GM12891 (cell line): ENCODE measurements at places on chromosomes 2 and 18.

GRCh38 chr2:145914716-145915115, 1394.8 kb upstream of the ZEB2 start:
- DNase-seq: no peak

DNA sequence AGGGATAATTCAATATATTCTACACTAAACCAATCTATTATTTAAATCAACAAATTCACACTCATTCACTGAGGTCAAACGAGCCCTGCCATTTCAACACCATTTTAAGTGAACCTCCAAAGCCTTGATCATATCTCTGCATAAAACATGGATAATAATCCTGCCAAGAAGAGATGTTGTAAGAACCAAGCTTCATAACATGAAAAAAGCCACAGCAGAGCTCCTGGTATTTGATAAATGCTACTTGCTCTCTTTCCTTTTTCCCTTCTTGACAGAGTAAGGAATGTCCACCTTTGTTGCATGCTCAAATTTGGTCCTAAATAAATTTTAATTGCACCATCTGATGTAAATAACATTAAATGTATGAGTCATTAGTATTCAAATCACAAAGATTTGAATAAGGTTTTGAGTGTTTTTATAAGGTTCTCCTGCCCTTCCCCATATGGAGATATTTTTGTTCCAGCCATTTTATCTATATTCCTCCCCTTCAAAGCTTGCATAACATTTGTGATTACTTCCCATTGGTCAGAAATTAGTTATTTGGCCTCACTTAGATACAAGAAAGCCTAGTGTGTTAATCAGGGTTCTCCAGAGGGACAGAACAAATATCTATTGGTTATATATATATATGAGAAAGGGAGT, 318.8 kb downstream of the RND3 start:
- no peak for DNase-seq

DNA sequence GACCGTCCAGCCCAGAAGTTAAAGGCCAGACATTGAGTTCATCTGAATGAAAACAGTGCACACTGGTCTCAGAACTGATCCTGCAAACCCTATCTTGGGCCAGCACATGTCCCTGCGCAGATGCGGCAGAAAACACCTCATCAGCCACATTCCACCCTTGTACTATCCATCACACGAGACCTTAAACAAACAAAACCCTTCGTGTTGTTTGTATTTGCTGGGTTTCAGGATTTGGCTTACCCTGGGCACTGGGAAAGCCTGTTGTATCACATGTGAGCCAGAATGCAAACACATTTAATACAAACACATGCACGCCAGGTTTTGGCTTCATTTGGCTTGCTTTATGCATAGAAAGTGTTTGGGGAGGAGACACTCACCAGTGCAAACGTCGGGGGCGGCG, 12.5 kb downstream of the WIPF1 start:
- DNase-seq: no peak

DNA sequence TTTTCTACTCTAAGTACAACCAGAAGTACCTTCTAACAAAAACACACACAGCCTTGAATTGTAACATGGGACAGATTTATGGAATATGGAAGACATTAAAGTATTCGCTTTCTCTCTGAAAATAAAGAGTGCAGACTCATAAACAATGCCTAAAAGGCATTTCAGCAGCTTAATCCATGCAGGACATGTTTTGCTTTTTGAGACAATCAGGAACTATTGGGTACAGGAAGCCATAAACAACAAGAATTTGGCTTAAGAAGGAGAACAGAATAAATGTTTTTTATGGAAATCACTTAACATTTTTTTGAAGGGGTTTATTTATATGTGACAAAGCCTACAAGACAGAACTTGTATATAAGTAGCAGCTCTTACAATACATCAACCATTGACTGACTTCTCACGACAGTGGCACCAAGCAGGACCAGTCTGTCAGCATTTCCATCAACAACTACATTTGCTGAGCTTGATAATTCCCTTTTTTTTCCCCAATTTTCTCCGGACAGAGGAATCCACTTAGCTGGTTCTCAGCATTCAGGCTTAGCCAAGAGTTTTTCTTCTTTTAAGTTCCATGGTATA, 140.1 kb downstream of the EXOC6B start:
- no peak for DNase-seq

GRCh38 chr2:239339726-239340601, 60.9 kb downstream of the HDAC4 start:
- peak; percentile 56 for DNase-seq

- DNase-seq: no peak
Observed at GRCh38 chr18:79420033-79420745, 24.5 kb downstream of the NFATC1 start.

GRCh38 chr18:45565280-45565970, 49.9 kb upstream of the SLC14A2 start:
- no peak for DNase-seq

- no peak for DNase-seq
Observed at GRCh38 chr18:45548614-45549013, 66.7 kb upstream of the SLC14A2 start.

GRCh38 chr2:217058791-217059755, 199.2 kb upstream of the TNP1 start:
- no peak for DNase-seq

GRCh38 chr2:213251618-213252017, 32.6 kb upstream of the SPAG16 start:
- peak; percentile 10 for DNase-seq

- DNase-seq: no peak
Observed at GRCh38 chr2:70203086-70203485, 12.3 kb upstream of the C2orf42 start.

- no peak for DNase-seq
Observed at GRCh38 chr2:16172324-16173175, 232.2 kb downstream of the MYCN start.

- DNase-seq: no peak
Observed at GRCh38 chr18:30588673-30589164, 453.8 kb downstream of the DSC3 start.

DNA sequence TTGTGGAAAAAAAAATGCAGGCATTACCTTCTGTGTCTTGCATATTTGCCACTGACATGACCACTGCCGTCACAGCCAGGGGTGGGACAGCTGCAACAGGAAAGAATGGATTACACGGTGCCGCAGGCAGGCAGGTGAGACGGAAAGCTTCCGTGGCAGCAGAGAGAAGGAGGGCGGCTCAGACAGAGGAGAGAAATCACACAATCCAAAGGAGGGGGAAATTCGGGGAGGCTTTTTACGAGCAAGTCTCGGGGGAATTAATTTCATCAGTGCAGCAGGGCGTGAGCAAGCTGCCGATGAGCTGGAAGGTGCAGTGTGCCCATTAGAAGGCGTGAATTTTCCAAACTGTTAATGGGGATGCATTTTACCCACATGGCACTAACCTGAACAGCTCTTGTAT, 234.8 kb upstream of the PXDN start:
- no peak for DNase-seq

GRCh38 chr18:46663539-46663938, 6.5 kb upstream of the LOXHD1 start:
- no peak for DNase-seq

- DNase-seq: no peak
Observed at GRCh38 chr2:114548151-114548550, 105.7 kb downstream of the DPP10 start.

DNA sequence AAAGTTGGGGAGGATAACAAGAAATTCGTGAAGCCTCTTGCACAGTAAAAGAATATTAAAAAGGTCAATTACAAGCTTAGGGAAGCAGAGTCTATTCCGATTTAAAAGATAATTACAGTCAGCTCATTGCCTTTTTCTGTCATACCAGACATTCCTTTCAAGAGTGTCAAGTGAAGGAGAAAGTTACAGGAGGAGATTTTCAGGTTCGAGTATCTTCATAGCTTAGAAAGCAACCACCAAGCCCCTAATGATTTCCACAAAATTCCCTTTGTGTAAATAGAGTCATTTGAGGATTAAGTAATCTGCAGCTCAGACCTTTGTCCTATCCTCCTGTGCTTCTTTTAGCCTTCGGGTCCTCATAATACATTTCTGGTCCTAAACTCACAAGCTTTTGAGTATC, 414.9 kb downstream of the CDH2 start:
- DNase-seq: no peak

- no peak for DNase-seq
Observed at GRCh38 chr2:226835420-226835795, 446 bp upstream of the RHBDD1 start.

DNA sequence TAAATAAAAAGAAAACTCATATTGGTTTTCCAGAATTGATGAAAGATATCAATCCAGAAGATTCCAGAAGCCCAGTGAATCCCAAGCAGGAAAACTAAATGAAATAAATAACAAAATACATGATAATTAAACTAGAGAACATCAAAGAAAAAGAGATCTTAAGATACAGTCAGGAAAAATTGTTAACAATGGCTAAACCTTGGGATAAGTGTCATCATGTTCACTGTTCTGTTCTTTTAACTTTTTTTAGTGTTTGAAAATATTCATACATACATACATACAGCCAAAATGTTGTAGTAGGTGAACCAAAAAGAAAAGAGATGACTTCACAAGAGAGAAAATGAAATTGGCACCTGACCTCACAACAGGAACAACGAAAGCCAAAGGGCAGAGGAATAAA, 72.2 kb upstream of the MYCN start:
- DNase-seq: no peak

DNA sequence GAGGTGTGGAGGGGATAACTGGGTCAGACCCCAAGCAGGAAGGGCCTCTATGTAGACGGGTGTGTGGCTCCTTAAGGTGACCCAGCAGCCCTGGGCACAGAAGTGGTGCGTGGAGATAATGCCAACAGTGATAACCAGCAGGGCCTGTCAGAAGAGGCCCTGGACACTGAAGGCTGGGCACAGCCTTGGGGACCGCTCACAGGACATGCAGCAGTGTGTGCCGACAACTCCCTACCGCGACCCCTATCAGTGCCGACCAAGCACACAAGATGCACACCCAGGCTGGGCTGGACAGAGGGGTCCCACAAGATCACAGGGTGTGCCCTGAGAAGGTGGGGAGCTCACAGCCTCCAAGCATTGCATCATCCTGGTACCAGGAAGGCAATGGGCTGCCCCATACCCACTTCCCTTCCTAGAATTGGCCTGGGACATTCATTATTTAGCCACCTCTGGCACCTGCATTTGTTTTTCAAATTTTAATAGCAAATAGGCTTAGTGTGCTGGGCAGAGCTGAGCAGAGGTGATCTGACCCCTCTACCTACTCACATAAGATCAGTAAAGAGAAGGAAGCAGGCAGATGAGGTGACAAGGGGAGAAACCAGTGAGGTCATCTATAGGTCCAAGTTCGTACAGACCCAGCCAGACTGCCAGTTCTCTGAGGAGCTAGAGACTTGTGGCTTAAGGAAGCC, 55.2 kb downstream of the BCL11A start:
- DNase-seq: no peak

- no peak for DNase-seq
Observed at GRCh38 chr18:45689396-45689795, 34.6 kb upstream of the SLC14A1 start.

- DNase-seq: no peak
Observed at GRCh38 chr2:66577321-66578053, 142.6 kb downstream of the MEIS1 start.

DNA sequence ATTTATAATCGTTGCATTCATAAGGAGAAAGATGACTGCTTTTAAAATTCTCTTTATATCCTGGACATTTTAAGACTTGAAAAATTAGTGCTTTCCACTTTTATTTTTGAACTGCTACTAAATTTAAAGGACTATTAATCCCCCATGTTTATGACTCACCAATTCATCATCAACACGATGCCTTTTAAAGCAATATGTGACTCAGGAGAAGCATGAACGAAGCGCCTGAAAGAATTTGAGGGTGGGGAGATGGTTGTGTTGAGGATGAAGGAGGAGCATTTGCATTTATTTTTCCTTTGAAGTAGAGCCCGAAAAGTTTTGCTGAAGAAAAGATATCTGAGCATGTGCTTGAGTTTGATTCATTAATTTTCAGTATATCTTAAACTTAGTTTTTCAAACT, 192.2 kb upstream of the LRRTM1 start:
- DNase-seq: no peak

GRCh38 chr2:29123617-29124349, 8.6 kb downstream of the CLIP4 start:
- DNase-seq: no peak

DNA sequence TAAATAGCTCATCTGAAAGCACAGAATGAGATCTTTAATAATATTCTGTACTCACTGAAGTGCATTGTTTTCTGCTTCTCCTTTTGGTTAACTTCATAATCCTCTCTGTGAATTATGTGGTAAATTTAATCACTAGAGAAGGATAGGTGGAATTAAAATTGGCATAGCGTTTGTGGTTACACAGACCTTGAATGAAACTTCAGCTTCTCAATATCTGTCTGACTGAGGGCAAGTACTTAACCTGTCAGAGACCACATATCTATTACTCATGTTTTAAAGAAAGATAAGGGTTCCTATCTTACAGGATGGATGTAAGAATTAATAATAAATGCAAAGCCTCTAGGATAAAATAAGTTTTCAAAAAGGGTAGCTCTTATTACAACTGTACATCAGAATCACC, 861.8 kb downstream of the TRIB2 start:
- no peak for DNase-seq
